ENCODE measurements at places on chromosomes 5 and 9.

- DNase-seq = no peak
Measured at GRCh38 chr5:15105799-15106393, 234.3 kb upstream of the ANKH start.

GRCh38 chr5:149745212-149745942 is 15.3 kb downstream of the PPARGC1B start:
- DNase-seq = no peak

- DNase-seq = no peak
Measured at GRCh38 chr5:5904113-5904512, 474.2 kb downstream of the MED10 start.

DNA sequence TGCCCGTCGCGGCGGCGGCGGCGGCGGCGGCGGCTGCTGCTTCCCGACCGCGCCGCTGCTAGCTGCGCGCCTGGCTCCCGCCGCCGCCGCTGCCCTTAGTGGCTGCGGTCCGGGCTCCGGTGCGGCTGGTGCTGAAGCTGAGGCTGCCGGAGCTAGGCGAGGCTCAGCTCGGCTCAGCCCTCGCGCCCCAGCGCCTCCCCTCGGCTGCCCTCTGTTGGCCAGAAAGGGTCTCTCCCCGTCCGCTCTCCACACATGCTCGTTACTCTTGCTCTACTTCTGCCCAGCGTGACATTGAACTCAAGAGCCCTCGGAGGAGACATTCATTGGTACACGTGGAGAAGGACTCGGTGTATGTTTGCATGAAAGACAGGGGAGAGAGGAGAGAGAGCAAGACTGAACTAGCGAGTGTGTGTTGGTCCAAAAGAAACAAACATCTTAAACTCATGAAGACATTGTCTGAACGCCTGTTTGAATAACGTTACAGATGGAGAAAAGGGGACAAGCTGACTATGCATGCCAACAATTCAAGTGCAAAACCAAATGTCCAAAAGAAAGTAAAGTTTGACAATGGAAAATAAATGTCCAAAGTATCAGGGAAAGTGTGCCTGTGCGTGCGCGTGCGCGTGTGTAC is at the start of gene HCN1:
HCN1 (minus strand) TSS at position 175 of the 631 bp plus-strand sequence.
- DNase-seq = no peak

- DNase-seq = no peak
Measured at GRCh38 chr5:68592351-68592750, 376.8 kb downstream of the PIK3R1 start.

DNA sequence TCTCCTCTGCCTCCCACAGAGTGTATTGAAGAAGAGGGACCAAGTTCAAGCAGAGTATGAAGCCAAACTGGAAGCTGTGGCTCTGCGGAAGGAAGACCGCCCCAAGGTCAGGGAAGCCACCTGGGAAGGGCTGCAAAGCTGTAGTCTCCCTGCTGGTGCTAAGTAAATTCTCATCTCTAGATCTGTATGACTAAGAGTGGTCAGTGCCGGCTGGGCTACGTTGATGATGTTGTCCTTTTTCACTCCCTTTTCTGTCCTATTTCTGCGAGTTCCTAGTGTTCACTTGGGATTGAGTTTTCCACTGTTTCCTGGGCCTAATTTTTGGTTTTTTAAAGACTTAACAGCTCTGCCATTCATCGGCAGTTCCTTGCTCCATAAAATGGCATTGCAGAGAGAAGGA is 39.8 kb downstream of the SLC46A2 start:
- DNase-seq = no peak

- DNase-seq = no peak
Measured at GRCh38 chr5:15525703-15526275, 25.8 kb downstream of the FBXL7 start.

DNA sequence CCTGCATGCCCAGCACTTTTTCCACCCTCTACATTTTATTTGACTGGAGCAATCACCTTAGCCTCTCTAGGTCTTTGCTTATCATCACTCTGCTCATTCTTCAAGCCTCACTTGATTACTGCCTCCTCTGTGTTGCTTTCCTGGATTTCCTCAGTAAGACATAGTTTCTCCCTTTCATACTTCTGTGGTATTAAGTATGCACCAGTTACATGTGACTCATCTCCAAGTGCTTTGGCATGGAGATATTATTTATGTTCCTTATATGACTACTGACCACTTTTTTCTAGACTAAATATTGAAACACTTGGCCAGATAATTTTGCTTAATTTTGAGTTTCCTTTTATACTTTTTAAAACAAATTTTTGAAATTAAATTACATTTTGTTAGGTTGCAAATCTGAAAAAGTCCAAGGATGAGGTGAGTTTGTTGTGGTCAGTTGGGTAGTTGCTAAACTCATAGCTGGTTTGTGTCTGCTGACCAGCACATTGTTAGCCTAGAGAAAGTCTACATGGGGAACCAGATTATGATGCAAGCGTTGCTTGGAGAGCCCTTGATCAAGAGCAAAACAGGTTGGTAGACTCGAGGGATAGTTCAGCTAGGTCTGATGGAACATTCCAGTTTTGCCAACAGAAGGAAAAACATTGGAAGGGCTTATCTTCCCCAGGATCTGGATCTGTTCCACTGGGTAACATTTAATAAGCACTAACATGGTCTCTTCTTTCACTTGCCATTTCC is 140.2 kb downstream of the TMC1 start:
- no peak for DNase-seq

DNA sequence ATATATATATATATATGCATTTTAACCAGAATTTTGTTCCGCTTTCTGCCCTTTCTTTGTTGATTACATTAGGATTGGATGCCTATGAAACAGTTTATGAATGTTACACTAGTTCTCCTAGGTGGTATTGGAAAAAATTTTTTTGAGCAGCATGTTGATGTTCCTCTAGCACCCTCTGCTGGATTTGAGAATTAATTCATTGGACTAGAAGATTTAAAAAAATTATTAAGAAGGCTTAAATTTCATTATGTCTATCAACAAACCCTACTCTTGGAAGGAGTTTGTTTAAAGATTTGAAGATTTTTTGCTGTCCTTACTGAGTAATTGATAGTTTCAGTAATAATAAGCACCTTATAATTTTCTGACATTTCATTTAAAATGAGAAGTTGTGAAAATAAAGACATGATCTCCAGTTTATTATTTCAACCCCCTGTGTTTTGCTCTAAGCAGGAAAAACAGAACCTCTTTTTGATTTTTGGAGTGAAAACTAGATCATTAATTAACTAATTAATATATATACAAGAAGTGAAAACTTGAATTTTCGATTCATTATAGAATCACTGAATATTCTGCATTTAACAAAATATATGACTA is 89.6 kb downstream of the CCDC171 start:
- no peak for DNase-seq
